ENCODE measurements at places on chromosomes 3 and 15.

- peak; percentile 16 for DNase-seq
These were observed 64.0 kb upstream of the CPOX start for GRCh38 chr3:98657457-98657856.

GRCh38 chr3:111509308-111509707, 32.7 kb upstream of the CD96 start:
- DNase-seq: no peak

DNA sequence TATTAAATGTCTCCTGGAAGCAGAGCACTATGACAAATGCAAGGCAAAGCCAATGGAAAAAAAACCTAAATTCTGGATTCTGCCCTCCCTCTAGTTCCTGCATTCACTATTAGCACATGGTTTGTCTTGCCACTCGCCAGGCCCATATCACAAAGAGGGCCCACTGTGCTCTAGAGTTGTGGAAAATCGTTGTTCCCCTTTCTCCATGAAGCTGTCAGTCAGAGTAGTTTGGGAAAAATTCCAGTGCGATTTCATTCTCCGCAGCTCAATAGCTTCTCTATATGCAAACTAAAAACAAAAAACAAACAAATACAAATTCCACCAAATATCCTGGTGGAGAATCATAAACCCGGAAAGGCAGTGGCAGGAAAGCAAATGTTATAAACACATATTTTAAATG, 77.3 kb downstream of the RORA start:
- DNase-seq: no peak

DNA sequence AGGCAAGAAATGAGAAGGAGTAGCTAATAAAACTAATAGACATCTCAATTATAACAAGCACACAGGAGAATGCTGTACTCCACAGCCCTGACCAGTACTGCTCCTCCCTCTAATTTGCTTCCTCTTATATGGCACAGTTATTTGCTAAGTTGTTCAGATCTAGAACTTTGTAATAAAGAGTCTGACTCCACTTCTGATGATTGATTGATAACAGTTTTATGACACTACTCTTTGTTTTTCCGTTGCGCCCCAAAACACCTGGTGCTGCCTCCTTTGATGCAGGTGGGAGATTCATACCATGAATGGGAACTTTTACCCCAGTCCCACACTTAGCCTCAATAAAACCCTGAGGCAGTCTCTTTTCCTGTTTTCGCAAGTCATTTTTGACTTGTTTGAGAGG, 777.7 kb downstream of the GBE1 start:
- DNase-seq: no peak

- DNase-seq: peak; percentile 99
These were observed 554 bp upstream of the GSK3B start for GRCh38 chr3:120094776-120095225.

- no peak for DNase-seq
These were observed 475.6 kb downstream of the FOXP1 start for GRCh38 chr3:71107926-71108325.

DNA sequence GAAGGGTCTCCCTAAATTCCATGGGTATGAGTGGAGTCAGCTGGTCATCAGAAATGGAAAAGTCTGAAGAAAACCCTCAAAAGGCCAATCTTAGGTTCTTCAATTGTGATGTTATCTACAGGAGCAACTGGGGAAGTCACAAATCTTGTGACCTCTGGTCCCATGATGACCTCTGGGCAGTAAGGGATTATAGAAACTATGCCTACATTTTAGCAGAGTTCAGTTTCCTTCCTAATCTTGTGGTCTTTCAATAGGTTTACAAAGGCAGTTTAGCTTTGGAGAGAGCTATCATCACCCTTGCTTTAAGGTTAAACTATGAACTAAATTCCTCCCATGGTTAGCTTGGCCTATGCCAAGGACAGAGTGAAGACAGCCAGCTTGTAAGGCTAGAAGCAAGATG, 225.1 kb downstream of the DPH6 start:
- DNase-seq: no peak

DNA sequence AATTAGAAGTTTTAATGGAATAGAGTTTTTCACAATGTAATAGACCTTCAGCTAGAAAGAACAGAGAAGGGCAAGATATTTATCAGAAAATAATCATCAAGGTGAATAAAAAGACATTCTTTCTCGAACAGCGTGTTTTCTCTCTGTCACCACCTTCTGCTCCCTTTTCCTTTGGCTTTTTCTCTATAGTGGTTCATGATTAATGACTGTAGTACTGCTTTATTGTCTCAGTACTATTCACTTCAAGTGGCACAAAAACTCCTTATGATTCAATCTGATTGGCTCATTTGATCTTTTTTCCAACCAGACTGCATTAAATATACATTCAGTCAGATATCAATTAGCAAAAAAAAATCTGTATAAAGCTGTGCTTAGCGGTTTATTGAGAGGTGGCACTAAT, 516.0 kb downstream of the OTOL1 start:
- DNase-seq: no peak

GRCh38 chr3:103048068-103048722, 613.4 kb downstream of the ZPLD1 start:
- DNase-seq: no peak

- no peak for DNase-seq
These were observed 258.7 kb upstream of the NSMCE3 start for GRCh38 chr15:29528276-29528675.

DNA sequence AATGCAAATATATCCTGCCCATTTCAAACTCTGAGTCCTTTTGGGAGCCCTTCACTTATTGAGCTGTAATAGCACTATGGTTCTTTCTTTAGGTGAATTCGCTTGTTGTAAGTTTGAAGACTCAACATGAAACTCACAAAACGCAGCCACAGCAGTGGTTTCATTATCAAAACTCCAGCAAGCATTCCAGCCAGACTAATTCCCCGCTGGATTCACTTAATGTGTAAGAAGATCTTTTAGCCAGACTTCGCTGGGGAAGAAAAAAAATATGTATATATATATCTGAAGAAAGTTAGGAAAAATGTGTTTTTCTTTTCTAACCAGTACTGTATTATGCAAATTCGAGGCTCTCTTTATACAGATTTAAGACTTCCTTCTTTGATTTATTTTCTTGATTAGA, 241.1 kb downstream of the WNT5A start:
- DNase-seq: no peak

DNA sequence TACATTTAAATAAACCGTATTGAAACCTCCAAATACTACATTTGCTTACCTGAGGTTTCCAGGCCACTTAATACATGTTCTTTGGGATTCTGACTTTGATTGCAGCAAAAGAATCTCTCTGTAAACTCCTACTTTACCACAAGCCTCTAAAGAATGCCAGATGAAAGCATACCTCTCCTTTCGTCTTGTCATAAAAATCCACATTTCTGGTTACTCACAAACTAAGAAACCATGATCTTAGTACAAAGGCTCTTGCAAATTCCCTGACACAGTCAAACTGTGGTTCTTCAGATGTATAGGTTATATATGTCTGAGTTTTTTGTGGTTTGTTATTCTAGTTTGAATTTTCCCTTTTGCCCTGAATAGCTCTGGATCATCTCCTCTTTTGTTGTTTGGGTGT, 188.4 kb downstream of the RAP2B start:
- no peak for DNase-seq

- DNase-seq: no peak
These were observed 67.4 kb downstream of the XXYLT1 start for GRCh38 chr3:195203606-195204005.

DNA sequence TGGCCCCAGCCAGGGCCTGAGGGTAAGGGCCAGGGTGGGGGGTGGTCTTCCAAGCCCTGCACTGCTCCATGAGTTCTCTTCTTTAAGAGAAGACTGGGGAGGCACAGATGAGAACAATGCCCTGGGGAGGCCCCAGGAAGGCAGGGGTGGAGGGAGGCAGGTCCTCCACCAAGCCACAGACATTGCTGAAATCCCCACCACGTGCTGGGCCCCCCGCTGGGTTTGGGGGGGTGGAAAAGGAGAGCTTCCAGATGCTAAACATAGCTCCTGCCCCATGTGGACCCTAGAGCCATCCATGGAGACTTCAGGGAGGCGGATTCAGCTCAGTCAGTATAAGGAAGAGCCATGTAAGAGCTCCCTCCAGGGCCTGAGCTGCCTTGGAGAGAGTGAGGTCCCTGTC, 157.8 kb upstream of the LINGO1 start:
- no peak for DNase-seq

DNA sequence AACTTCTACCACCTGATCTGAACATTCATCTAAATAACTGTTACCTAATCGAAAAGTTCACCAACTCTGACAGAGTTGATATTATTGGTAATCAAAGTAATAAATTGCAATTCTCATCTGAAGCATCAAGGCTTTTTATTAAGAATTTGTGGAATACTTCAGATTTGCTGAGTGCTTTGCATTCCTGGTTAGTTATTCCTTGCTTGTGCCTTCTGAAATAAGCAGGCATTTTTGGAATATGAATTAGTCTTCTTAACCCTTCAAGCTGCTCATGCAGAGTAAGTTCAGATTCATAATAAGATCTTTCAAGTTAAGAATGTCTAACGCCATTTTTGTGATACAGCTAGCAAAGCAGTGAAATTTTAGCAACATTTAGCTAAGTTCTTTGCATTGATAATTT, 188.5 kb downstream of the ALCAM start:
- no peak for DNase-seq

DNA sequence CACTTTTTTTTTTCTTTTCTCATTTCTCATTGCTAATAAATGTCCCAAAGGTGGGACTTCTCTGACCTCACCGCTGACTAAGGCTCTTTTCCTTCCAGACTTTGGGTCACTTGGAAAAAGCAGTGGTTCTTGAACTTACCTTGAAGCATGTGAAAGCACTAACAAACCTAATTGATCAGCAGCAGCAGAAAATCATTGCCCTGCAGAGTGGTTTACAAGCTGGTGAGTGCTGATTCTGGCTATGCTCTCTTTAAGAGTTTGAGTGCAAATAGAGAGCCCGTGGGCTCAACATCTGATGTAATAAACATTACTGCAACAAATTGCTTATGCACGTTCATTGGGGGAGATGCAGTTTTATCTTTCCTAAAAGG, 2.0 kb downstream of the BHLHE40 start:
- DNase-seq: no peak

- no peak for DNase-seq
These were observed 113.7 kb upstream of the SMAD3 start for GRCh38 chr15:66951531-66952320.

DNA sequence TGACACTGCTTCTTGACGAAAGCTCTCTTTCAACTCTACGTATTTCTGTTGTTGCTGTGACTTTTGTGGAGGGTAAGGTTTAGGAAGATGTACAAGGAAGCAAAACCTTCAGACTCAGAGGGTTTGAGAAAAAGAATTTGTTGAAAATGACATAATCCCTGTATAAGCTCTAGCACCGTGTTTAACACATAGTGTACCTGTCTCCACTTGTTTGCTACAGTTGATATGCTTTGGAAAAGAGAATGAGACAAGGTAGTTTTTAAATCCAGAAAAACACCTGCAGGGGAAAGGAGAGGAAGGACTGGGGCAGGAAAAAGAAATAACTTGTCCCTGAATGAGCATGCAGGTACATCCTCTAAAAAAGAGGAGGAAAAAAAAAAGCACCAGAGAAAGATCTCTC, 29.6 kb upstream of the CP start:
- no peak for DNase-seq

- no peak for DNase-seq
These were observed 2.7 kb upstream of the CSTA start for GRCh38 chr3:122322095-122323075.

All from NT2/D1 (cell line).